Activated CD4-positive, alpha-beta T cell treated with anti-CD3 and anti-CD28 coated beads for 48 hours (primary cell): ENCODE measurements at places on chromosomes 11 and 22.

- DNase-seq: no peak
These were observed 95.3 kb downstream of the MED15 start for GRCh38 chr22:20602609-20603164.

DNA sequence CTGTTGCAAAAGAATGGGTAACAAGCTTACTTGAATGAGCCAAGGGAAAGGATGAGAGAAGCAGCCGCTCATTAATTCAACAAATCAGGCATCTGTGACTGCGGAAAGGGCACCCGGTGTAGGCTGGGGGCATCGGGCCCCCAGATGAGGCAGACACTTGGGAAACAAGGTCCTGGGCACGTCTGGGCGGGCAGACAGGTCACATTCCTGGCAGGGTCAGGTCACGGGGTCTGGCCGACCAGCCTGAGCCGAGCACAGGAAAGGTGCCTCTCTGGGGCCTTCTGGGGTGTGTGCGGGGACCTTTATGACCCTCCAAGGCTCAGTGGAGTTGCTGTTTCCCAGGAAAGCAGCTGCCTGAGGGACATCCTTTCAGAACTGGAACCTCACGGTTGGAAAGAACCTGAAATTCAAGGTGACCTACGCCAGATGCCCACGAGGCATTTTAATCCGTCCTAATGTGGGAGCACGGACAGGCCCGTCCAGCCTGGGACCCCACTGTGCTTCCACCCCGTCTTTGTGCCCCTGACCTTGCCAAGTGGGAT, 57.1 kb downstream of the ST14 start:
- no peak for DNase-seq

GRCh38 chr11:92154110-92154509, 70.5 kb upstream of the FAT3 start:
- DNase-seq: no peak

DNA sequence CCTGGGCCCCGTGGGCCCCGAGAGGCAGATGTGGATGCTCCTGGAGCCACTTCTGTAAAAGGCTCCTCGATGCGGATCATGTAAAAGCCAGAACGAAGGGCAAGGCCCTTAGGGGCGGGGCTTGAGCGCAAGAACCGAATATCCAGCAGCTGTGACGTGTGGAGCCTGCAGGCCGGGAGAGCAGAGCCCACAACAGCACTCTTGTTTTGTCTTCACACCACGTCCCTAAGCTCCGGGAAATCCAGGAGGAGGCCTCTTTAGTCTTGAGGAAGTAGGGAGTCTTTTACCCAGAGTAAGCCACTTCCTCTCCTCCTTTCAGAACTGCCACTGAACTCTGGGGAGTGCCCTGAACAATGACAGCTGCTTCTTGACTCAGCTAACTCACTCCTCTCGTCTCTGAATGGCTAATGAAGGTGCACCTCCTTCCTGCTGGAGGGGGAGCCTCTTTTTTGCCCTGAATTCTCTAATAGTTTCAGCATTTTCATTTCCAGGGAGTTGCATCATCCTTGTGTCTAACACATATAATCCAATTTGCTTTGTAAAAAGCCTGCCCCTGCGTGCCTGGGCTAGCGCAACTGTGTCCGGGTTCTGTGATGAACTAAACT, 12.5 kb downstream of the L3MBTL2 start:
- DNase-seq: peak; percentile 61

DNA sequence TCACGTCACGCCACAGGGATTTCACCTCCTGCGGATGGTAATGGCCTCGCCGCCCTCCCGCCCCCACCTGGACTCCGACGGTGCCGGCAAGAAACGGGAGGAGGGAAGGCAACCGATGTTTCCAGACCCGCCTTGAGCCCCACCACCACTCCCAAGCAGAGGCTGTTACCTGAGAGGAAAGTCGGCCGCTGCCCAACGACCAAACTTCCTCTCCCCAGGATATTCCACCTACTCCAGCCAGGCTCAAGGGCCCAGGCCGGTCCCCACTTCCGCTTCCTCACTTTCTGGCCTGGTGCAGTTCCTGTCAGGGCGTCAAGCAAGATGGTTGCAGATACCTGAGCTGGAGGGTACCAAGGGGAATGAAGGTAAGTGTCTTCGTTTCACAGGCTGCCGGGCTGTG, at the start of gene ENTHD1:
ENTHD1 (minus strand) TSS at position 235 of the 400 bp plus-strand sequence. CDS start 6,012 bp downstream, outside the sequence.
- DNase-seq: no peak

DNA sequence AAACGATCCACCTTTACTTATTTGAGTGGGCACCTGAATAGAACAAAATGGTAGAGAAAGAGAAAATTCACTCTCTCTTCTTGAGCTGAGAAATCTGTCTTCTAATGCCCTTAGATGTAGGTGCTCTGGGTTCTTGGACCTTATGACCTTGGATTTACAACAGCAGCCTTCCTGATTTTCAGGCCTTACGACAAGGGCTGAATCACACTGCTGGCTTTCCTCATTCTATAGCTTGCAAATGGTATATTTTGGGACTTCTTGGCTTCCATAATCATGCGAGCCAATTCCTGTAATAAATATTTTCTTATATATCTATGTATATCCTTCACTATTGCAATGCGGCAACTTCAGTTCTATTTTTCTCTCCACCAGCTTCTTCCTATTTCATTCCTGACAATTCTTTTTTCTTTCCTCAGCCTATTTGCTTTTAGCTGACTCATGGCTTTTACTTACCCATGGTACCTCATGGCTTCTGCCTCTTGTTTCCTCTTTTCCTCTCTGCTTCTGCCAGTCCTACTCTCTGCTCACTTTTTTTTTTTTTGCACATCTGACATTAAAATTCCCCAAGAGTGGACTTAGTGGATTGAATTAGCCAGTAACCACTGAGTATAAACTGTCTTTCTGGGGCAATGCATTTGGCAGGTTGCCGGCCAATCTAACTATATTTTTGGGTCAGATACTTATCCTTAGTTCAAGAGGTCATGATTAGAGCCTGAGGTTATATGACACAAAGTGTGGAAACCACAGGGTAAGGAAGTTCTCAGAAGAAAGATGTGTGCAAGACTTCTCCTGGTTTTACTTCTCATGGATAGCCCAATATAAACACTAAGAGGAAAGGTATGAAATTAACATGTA, 359.5 kb downstream of the TMEM135 start:
- DNase-seq: no peak
